NCI-H2171 treated with DMSO at 0.1 percent for 48 hours (cell line): ENCODE measurements at places on chromosomes 2 and 18.

DNA sequence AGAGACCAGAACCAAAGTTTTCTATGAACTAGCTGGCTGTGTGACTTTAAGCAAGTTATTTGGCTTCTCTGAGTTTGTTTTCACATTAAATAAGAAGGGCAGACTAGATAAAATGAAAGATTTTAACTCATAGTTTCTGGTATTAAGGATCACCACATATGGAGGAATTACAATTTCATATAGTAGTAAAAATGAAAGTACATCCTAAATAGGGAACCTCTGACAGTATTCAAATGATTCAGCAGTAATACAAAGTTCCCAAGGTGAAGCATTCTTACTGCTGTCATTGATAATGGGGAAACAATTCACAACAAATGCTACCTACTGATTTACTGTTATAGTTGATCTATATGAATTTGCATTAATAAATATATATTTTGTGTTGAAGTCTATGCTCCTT, 170.3 kb upstream of the VRK2 start:
- no peak for DNase-seq

GRCh38 chr18:69755856-69756496, 191.7 kb downstream of the CD226 start:
- no peak for DNase-seq

GRCh38 chr2:239826376-239826775, 198.8 kb downstream of the NDUFA10 start:
- no peak for DNase-seq

DNA sequence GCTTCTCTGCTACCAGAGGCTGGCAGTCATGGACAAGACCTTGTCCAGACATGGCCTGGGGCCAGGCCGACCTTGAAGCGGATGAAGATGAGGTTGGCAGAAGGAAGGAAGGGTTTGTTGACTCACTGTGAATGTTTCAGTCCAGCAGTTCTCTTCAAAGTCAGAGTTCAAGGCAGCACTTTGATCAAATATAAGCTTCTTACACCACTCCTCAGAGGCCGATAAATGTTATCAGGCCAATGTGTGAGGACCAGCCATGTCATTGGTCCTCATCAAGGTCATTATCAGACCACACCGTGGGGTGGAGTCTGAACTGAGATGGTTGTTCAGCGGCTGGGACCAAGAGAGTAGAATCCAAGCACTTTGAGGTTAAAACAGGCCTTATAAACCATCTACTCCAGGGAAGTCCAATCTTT, 35.5 kb downstream of the QPCT start:
- no peak for DNase-seq

DNA sequence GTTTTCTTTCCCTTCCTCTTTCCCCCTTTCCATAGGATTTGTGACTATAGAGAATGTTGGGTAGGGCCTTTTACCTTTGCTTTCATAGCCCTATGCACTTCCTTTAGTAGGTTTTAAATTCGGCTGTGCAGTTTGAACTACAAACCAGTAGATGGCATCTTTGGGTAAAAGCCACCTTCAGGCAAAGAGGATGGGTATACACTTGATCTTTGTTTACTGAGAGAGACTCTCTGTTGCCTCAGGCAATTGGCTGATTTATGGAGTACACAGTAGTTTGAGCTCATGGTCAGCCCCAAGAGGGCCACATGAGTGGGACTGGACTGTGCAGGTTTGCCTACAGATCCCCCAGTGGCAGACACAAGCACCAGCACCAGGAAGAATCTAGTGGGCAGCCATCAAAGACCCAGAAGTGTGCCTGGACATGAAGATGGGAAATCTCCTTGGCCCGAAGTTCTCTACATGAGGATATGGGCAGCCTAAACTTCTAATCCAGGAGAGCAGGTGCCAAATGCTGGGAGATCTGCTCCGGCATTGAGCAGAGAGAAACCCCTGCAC, 1304.3 kb upstream of the DDX18 start:
- DNase-seq: peak; percentile 22
